Activated naive CD8-positive, alpha-beta T cell treated with anti-CD3 and anti-CD28 coated beads, Interleukin-2, amount 10 ng/mL, durations not matched to agents 7 days and 5 days (primary cell): ENCODE measurements at places on chromosomes 16 and 17. TPM values are rescaled to one million over a fixed set of nuclear protein-coding genes. Genes with fewer than 3 reads are reported as not detected.

AOC3 gene
- total RNA-seq = 0.74 TPM

- DNase-seq = no peak
These were observed 16.3 kb upstream of the NKD1 start for GRCh38 chr16:50531901-50532300.

DNA sequence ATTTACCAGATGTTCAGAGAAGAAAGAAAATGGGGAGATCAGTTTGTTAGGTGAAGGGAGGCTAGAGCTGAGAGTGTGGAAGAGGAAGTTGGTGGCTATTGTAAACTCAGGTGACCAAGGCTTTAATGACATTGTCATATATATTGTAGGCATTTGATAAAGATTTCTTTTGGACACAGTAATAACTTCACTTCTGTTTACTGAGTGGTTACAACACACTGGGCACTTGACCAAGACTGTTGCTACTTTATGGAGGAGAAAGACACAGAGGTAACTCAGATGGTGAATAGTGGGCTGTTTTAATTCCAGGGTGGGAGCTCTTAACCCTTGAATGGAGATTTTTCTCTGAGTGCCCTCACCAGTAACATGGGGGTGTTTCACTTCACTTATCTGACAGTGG lies 46.0 kb downstream of the TNRC6A start:
- DNase-seq = no peak

GRCh38 chr17:80119271-80119791 lies 17.9 kb downstream of the GAA start:
- DNase-seq = peak; percentile 23

GRCh38 chr17:38458521-38458920 lies 30.3 kb downstream of the ARHGAP23 start:
- no peak for DNase-seq

GRCh38 chr17:48457080-48457836 lies 27.2 kb upstream of the SKAP1 start:
- peak; percentile 79 for DNase-seq

DNA sequence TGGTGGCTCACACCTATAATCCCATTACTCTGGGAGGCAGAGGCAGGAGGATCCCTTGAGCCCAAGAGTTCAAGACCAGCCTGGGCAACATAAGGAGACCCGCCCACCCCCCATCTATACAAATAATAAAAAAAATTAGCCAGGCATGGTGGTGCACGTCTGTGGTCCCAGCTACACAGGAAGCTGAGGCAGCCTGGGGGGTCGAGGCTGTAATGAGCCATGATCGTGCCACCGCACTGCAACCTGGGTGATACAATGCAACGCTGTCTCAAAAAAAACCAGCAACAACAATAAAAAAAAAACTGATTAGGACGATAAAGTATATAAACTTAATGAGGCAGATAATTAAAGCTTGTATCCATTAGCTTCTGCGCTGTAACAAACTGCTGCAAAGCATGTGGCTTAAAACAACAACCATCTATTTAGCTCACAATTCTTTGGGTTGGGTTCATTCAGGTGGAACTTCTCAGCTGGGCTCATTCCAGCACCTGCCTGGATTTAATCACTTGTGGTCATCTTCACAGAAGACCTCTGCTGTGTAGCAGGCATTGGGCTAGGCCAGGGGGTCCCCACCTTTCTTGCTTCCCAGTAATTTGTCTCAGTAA lies 45.8 kb downstream of the LCMT1 start:
- no peak for DNase-seq

- DNase-seq = no peak
These were observed 50.1 kb upstream of the GSE1 start for GRCh38 chr16:85563034-85563433.

- DNase-seq = no peak
These were observed 58.3 kb downstream of the ABCC1 start for GRCh38 chr16:16007743-16008111.

GRCh38 chr17:51668963-51669246 lies 408.6 kb downstream of the UTP18 start:
- DNase-seq = no peak

TBX6 gene
- total RNA-seq = 3.0 TPM

- no peak for DNase-seq
These were observed 38.4 kb downstream of the UTP18 start for GRCh38 chr17:51298508-51299371.

CACNG4 gene
- total RNA-seq = not detected

- peak; percentile 40 for DNase-seq
These were observed 6.3 kb upstream of the MMP28 start for GRCh38 chr17:35801583-35802224.

KRTAP16-1 gene
- total RNA-seq = not detected

DNA sequence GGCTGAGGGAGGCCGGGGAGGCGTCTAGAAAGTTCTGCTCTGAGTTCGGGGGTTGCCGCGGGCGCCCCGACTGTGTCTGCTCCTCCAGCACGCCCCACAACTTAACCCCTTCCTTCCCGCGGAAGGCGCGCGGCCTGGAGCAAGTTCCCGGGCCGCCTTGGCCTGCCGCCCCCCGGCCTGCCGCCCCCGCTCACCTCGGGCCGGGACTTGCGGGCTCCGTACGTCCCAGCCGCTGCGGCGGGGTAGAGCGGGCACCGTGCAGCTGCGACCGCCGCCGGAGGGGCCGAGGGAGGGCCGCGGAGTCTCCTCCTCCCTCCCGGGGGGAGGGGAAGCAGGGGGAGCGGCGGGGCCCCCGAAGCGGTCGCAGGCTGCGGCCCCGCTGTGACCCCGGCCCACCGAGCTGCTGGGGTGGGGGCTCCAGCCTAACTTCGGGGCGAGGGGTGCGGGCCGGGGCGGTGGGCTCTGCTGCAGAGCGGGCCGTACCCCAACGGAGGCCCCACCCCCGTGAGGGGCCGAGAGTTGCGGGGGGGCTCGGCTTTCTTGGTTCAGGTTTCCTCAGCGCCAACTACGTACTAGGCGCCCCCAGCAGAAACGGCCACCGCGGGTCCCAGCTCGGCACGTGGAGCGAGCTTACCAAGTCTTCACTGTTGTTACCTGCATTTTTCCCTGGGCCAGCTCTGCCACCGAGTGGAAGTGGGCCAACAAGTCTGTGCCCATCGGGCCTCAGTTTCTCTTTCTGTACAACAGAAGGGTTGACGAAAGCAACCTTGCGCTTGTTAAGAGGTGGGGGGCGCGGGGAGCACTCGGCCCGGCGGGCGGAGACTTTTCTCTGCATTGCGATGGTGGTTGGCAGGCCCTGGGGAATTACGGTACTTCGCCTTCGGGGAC lies at the start of gene CCDC102A:
CCDC102A (minus strand) TSS at position 266 of the 888 bp plus-strand sequence. CDS start 7,394 bp downstream, outside the sequence.
- DNase-seq = peak; percentile 69

KRT9 gene
- not detected for total RNA-seq

FBXW10 gene
- not detected for total RNA-seq

AKAP10 gene
- total RNA-seq = 48.7 TPM

- DNase-seq = no peak
These were observed 68.0 kb upstream of the MRTFB start for GRCh38 chr16:14003074-14003570.

- no peak for DNase-seq
These were observed 1.3 kb downstream of the APPBP2 start for GRCh38 chr17:60524463-60525327.

DBNDD1 gene
- total RNA-seq = 0.62 TPM

GRCh38 chr16:52229471-52229870 lies 317.5 kb downstream of the TOX3 start:
- no peak for DNase-seq

DNA sequence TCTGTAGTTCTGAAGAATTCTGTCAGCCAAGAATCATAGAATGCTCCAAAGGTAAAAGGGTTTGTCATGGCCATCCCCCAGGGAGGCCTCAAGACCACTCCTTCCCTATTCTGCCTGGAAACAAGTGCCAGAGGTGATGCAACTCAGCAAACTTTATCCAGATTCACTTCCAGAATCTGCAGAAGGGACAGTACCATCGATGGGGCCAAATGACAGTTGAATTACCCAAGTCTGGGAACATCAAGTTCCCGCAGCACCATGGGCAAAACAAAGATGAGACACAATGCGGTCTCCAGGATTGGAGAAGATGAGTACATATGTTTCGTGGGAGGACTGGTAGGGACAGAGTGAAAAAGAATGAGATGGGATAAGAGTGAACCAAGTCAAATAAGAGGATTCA lies 13.7 kb upstream of the TAT start:
- DNase-seq = no peak

HS3ST3A1 gene
- not detected for total RNA-seq

DNA sequence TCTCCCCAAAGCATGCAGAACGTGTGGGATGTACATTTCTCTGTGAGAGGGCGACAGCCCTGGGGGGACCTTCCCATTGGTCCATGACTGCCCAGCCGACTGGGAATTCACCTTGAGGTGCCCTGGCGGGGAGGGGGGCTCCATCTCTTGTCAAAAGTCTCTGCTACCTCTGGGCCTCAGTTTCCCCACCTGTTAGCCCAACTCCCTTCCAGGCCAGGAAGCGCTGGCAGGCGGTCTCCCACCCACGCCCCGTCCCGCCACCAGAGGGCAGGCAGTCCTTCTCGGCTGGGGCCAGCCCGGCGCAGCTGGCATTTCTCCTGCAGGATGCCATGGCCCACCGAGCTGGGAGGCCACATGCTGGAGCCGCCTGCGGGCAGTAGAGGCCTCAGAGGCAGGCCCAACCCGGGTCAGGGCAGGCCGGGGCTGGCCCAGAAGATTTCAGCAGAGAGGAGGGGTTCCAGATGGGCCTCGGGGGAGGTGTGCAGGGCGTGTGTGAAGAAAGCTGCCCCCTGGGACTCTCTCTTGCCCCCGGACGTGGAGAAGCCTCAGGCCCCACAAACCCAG lies 16.6 kb downstream of the CD7 start:
- peak; percentile 83 for DNase-seq

GINS3 gene
- total RNA-seq = 10.2 TPM

DNA sequence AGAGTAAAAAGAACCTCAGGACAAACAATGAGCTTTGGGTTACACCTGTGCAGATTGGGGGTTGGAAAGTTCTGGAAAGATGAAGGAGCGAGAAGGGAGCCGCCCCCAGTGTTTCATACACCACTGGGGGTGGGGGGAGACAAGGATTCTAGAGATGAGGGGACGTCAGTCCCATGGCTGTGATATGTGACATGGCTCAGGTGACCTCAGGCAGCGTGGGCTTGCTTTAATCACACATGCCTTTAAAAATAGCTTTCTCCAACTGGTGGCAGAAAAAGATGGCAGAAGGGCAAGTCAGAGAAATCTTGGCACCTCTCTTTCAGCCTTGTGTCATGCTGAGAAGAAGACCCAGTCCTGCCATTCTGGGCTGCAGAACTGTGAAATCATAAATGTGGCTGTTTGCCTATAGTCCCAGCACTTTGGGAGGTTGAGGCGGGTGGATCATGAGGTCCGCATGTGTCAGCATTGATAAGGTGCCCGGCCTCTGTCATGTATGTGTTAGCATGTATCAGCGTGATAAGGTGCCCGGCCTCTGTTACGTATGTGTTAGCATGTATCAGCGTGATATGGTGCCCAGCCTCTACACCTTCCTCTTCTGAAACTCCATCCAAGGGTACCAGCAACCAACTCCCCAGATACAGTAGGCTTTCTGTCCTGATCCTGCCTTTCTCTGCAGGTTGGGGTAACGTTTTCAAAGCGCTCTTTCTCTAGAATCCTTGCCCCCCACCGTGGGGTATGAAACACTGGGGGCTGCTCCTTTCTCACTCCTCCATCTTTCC lies 25.0 kb downstream of the WIPI1 start:
- no peak for DNase-seq

DNA sequence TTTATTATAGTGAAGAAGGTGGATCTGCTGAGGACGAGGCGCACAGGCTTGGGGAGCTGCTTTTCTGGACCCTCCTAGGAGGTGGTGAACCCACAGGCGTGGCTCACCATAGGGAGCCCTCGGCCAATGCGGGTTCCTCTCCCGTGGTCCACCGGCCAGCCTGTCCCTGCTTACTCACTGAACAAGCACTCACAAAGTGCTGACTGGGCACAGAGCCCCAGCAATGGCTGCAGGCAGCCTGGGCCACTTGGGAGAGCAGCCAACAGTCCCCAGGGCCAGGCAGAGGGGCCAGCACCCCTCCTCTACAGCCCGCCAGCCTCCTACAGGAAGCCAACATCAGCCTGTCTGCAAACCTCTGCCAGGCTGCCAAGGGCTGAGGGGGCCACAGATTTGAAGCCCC lies 19.1 kb upstream of the NCBP3 start:
- no peak for DNase-seq

GRCh38 chr17:29005936-29006511 lies at the start of gene SEZ6:
TSS of gene SEZ6 (minus strand) at chr17:29006033. CDS start at chr17:29005869, 164 bp downstream.
- DNase-seq = peak; percentile 85

GRCh38 chr16:64589836-64590235 lies 532.0 kb downstream of the CDH11 start:
- no peak for DNase-seq

GRCh38 chr17:50892101-50892776 lies 26.1 kb upstream of the TOB1 start:
- no peak for DNase-seq

- DNase-seq = no peak
These were observed 36.0 kb downstream of the CHD9 start for GRCh38 chr16:53090591-53091411.

KRTAP2-3 gene
- not detected for total RNA-seq

GRCh38 chr16:69890114-69890891 lies 60.8 kb upstream of the CLEC18A start:
- DNase-seq = no peak

TPSAB1 gene
- total RNA-seq = not detected

- no peak for DNase-seq
These were observed 168.3 kb downstream of the SEC14L1 start for GRCh38 chr17:77308861-77309726.

ZNF821 gene
- total RNA-seq = 5.7 TPM

CHD9NB gene
- total RNA-seq = 0.17 TPM

MPP3 gene
- total RNA-seq = not detected

NPIPB6 gene
- total RNA-seq = 4.5 TPM

DNA sequence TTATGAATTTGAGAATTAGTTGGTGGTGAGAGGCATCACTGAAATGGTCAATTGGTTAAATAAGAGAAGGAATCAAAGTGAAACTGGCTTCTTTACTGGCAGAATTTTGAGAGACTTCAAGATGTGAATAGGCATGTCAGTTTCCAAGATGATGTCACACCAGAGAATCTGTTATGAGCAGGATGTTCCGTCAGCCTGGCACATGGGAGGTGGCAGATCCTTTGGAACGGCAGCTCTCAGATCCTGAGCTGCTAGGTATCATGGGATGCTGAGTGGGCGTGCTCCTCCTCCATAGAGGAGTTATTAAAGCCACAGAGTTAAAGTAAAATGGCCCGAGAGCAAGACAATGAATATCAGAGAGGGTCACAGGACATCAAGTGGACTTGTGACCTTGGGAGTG lies 444.3 kb upstream of the HSBP1 start:
- DNase-seq = no peak

DNA sequence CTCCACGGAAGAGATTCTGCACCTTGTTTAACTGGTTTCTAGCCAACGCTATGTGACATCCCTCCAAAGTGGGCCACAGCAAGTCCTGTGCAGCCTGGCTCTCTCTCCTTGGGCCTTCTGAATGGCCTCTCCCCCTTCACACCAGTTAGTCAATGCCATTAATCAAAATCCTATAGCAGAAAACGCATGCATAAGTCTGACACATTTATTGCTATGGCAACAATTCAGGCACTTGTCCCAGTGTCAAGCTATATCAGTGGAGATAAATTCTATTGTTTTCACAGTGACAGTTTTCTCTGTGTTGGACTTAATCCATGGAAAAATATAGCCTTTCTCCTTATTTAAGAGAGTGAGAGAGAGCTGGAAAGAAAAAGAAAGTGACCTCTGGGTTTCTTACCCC lies 87.2 kb upstream of the TOX3 start:
- DNase-seq = no peak
